ENCODE measurements at places on chromosomes 6 and 20. TPM values are rescaled to one million over a fixed set of nuclear protein-coding genes. Genes with fewer than 3 reads are reported as not detected.

The ABHD16B gene
- not detected for total RNA-seq

The ADGRF1 gene
- total RNA-seq, result 0.45 TPM

The MACROD2 gene
- 3.7 TPM for total RNA-seq

The ZNF165 gene
- 0.53 TPM for total RNA-seq

The MEP1A gene
- not detected for total RNA-seq

The ELOVL2 gene
- total RNA-seq, result 5.9 TPM

The EDN3 gene
- total RNA-seq, result not detected

The BPIFB1 gene
- total RNA-seq, result 0.18 TPM

The RAET1G gene
- not detected for total RNA-seq

The C6orf58 gene
- total RNA-seq, result not detected

The SSR1 gene
- 110 TPM for total RNA-seq

The EBF4 gene
- total RNA-seq, result 8.9 TPM

The TUBB2B gene
- 2.1 TPM for total RNA-seq

The RMND1 gene
- 18.6 TPM for total RNA-seq

The ANKRD60 gene
- not detected for total RNA-seq

The ASIP gene
- total RNA-seq, result 0.55 TPM

The CTCFL gene
- total RNA-seq, result 0.15 TPM

The GRM1 gene
- total RNA-seq, result not detected

The LY6G6D gene
- total RNA-seq, result not detected

The EFCAB8 gene
- total RNA-seq, result 0.15 TPM

The ARHGAP40 gene
- total RNA-seq, result not detected

The FNDC11 gene
- not detected for total RNA-seq

The TPMT gene
- total RNA-seq, result 25.5 TPM

The MAP7 gene
- total RNA-seq, result 18.1 TPM

The NCOA3 gene
- 11.2 TPM for total RNA-seq

The SOX18 gene
- total RNA-seq, result 8.1 TPM

The FOXO3 gene
- total RNA-seq, result 22.6 TPM

The RREB1 gene
- total RNA-seq, result 43.3 TPM

The SMLR1 gene
- 22.2 TPM for total RNA-seq

The JPH2 gene
- 0.13 TPM for total RNA-seq

The FGD2 gene
- total RNA-seq, result 10.3 TPM

The AK9 gene
- 1.6 TPM for total RNA-seq

The PRRT1 gene
- 0.38 TPM for total RNA-seq

The UBR2 gene
- 19.3 TPM for total RNA-seq

The MAS1 gene
- not detected for total RNA-seq

The HCRTR2 gene
- total RNA-seq, result not detected

The GMEB2 gene
- 4.5 TPM for total RNA-seq

The FOXQ1 gene
- total RNA-seq, result 0.35 TPM

The NRSN1 gene
- not detected for total RNA-seq

The MRPL2 gene
- total RNA-seq, result 71.8 TPM

The ANKS1A gene
- total RNA-seq, result 13.4 TPM

The TCF21 gene
- total RNA-seq, result 0.78 TPM

The ANGPT4 gene
- 0.05 TPM for total RNA-seq

The ADGRF4 gene
- not detected for total RNA-seq

The NHSL1 gene
- 59.8 TPM for total RNA-seq

The PAK5 gene
- total RNA-seq, result 0.08 TPM

The SLC12A5 gene
- total RNA-seq, result not detected

The OR2H2 gene
- total RNA-seq, result not detected

The C20orf141 gene
- not detected for total RNA-seq

The CDSN gene
- total RNA-seq, result not detected

The MRPS18B gene
- 53.3 TPM for total RNA-seq

The ENPP4 gene
- total RNA-seq, result 3.8 TPM

The HSPA1B gene
- 50.8 TPM for total RNA-seq

The RIPOR3 gene
- 20.1 TPM for total RNA-seq

The C6orf141 gene
- 0.48 TPM for total RNA-seq

The CDH22 gene
- 0.08 TPM for total RNA-seq
